ENCODE measurements at places on chromosomes 1 and 21. TPM values are rescaled to one million over a fixed set of nuclear protein-coding genes. Genes with fewer than 3 reads are reported as not detected.

Gene KLF17
- not detected for total RNA-seq

Gene EPHB2
- 47.3 TPM for total RNA-seq

Gene CHRM3
- total RNA-seq: not detected

Gene MYBPH
- 0.18 TPM for total RNA-seq

Gene MIXL1
- not detected for total RNA-seq

Gene CA14
- total RNA-seq: not detected

Gene TMOD4
- total RNA-seq: not detected

Gene CLEC20A
- total RNA-seq: 1.4 TPM

Gene ST6GALNAC5
- 2.0 TPM for total RNA-seq

Gene CA6
- total RNA-seq: not detected

Gene RYR2
- not detected for total RNA-seq

Gene CR1L
- total RNA-seq: not detected

Gene B3GALT2
- 0.53 TPM for total RNA-seq

Gene PRR9
- not detected for total RNA-seq

Gene ADAMTS4
- total RNA-seq: 14.5 TPM

All from myometrial cell (primary cell).